ENCODE measurements at places on chromosomes 5 and 9.
A peak's percentile ranks its signal among the peaks of the same experiment; 100 is the strongest.

DNA sequence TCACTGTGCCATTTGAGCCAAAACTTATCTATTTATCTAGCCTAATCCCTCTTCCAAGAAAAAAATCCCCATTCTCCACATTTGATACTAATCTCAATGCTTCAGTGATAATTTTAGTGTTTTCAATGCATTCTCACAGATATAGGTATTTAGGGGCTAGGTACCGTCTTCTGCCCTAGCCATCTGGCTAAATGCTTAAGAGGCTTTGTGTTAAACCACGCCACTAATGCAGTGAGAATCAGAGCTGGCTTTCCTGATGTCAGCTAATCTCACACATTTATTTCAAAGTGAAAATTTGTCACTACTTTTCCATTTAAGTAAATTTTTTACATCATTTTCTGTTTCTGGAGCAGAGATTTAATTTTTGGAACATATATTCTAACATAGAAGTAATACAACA, 479.7 kb downstream of the MAN2A1 start:
- DNase-seq = no peak

GRCh38 chr5:1325191-1325741, 19.6 kb downstream of the CLPTM1L start:
- no peak for DNase-seq

DNA sequence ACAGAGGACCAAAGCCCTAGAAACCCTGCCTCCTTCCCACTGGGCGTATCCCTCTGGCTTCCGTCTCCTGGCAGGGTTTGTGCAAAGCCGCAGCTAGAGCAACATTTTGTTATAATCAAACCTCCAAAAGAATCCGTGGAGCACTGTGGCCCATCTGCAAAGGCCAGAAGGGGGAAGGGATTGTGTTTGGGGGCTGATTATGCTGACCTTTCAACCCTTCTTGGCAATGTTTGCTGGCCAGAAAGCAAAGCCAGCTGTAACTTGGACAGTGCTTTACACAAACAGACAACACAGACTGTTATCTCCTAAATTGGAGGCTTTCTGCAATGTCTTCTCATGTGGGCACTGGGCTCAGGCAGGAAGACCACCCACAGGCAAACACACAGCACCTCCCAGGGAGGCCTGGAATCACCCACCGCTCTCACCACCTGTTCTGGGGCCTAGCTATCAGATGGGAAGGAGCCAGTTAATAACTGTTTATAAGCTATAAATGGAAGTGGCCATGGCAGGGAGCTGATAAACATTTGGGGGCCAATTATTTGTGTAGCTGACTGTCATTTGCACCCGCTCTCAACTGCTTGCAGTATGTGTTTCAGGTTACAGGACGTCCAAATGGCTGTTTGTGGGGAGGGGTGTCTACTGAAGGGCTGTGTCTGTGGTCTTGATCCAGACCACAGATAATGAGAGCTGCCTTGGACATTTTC, 121.6 kb upstream of the ERCC6L2 start:
- DNase-seq = no peak

- DNase-seq = no peak
These were observed 76.8 kb downstream of the ZDHHC21 start for GRCh38 chr9:14616188-14616982.

- DNase-seq = no peak
These were observed 199.5 kb downstream of the ALDH1A1 start for GRCh38 chr9:72753266-72753893.

DNA sequence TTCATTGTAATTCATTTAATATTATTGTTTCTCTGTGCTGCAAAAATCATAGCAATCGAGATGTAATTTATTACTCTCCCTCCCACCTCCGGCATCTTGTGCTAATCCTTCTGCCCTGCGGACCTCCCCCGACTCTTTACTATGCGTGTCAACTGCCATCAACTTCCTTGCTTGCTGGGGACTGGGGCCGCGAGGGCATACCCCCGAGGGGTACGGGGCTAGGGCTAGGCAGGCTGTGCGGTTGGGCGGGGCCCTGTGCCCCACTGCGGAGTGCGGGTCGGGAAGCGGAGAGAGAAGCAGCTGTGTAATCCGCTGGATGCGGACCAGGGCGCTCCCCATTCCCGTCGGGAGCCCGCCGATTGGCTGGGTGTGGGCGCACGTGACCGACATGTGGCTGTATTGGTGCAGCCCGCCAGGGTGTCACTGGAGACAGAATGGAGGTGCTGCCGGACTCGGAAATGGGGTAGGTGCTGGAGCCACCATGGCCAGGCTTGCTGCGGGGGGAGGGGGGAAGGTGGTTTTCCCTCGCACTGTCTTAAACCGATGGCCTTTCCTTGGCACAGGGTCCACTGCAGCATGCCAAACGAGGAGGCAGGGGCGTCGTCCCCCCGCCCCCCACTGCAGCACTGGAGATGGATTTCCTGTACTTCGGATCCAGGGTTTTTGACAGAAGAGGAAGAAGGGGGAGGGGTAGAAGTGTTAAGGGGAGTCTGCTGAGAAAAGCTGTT, at the start of gene APC:
Gene APC (plus strand): TSS at position 423 of the 728 bp plus-strand sequence. CDS start 17,006 bp downstream, outside the sequence.
- peak; percentile 54 for DNase-seq

- DNase-seq = no peak
These were observed 66.4 kb downstream of the IL31RA start for GRCh38 chr5:55917402-55918086.

DNA sequence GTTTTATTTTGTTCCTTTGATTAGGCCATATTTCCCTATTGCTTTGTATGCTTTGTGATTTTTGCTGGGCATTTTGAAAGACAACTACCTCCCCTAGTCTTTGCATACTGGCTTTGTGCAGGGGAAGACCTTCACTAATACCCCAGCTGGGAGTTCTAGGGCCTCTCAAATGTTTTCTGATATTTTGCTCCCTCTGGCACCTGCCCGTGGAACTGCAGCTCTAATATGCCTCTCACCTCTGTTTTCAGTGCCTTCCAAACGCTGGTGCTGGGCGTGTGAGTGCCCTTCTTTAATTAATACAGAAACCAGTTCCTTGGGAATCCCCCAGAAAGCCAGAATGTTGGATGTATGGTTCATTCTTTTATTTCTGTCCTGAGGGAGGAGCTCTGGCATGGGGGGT, 204.5 kb downstream of the COMMD10 start:
- DNase-seq = no peak

DNA sequence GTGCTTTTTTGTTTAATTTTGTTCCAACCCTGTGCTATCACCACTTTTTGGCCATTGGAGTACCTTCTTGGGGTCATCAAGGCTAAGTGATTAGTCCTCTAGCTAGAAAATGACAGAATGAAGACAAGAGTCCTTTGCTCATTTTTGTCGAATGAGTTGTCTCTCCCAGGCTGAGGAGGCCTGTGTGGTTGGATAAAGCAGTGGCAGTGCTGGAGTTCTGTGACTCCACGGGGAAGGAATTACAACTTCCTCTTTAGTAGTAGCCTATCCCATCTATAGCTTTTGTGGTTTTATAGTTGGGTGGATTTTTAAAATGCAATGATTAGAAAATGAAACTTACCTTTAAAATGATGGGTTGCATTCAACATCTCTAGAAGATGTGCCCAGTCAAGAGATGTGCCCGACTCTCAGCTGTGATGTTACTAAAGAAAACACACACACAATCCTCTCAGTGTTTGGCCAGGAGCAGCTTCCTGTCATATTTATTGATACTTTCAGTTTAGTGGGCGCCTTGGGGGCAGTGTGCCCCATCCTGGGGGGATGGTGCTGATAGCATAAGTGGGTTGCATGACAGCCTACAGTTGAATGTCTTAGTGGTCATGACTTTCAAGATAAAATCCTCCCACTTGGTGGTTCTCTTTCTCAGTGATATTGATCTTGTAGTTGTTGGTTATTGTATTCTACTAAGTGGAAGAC, 11.9 kb downstream of the OTULINL start:
- DNase-seq = no peak

DNA sequence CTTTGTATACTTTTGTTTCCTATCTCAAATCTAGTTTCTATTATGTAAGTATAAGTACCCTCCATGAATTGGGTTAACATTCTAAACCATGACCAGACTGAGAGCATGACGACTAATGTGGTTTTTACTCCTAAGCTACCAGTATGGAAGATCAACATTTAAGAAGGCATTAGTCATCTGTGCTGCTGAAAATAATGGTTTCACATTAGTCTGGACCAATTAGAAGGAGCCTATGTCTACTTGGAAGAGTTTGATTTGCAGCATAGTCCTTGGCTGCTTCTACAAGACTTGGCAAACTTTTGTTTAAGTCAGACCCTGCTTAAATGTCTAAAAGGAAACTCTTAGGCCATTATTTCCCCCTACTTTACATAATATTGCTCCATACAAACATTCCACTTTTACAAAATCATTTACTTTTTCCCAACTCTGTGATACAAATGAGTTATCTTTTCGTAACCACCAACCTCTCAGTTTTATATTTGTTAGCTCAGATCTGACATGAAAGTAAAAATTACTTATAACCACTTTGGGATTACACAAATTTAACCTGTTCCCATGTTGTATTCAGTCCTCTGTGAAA, 186.7 kb downstream of the COMMD10 start:
- no peak for DNase-seq

- no peak for DNase-seq
These were observed 5.6 kb downstream of the SLC2A8 start for GRCh38 chr9:127402401-127403090.

- no peak for DNase-seq
These were observed 73.2 kb upstream of the PHYKPL start for GRCh38 chr5:178305801-178306200.

- no peak for DNase-seq
These were observed 18.8 kb upstream of the CER1 start for GRCh38 chr9:14741369-14741768.

DNA sequence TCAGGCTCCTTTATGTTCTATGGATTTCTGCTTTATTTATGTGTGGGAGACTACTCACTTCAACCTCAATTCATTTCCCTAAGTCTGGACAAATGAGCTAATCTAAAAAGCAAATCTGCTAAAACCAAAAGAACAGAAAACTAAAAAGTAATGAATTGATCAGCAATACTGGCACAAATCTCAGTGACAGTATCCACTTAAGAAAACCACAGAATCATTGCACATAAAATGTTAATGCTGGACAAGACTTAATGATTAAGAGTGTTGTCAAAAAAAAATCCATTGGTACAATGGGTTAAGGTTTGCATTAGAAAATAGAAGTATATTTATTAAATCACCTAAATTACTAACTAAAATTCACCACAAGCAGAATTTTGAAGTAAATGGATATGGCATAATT, 147.6 kb downstream of the EDIL3 start:
- no peak for DNase-seq

- DNase-seq = peak; percentile 83
These were observed 23.4 kb downstream of the SARDH start for GRCh38 chr9:133714606-133715294.

GRCh38 chr5:73654819-73655318, 28.9 kb downstream of the ARHGEF28 start:
- DNase-seq = no peak

DNA sequence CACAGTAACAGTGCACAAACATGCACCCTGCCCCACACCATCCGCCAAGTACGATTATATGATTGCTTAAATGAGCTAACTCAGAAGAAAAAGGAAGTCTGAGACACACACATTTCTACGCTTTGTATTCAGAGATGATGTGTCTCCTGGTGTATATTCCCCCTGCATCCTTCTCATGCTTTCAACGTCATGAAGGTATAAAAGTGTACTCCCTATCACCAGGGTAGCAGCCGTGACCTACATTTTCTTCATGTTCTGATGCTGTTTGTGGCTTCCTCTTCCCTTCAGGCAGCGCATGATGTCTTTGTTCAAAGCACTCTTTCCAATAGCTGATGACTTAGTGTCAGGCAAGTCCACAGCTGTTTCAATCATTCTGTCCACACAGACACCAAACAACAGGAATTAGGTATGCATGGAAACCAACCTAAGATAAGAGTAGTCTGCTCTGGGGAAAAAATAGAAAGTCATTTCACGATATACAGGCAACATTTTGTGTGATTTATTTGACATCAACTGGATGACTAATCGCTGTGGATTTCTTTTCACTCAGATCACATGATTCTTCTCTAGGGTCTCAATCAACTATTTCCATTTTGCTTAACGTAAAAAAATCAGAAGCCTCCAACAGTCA, 269.4 kb upstream of the PTGER4 start:
- no peak for DNase-seq

DNA sequence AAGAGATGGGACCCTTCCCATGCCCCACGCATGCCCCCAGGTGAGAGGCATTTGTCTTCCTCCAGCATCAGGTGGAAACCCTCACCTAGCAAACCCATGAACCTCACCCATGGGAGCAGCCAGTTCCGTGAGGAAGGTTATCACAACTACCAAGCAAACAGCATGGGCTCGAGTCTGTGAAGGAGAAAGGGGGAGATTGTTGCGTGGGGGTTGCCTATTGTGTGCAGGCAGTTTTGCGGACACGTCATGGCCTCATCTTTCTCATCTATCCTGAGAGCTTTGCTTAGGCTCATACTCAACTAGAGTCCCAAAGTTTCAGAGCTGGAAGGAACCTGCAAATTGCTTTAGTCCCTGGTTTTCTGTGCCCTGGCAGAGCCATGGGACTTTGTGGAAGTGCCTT, 73.6 kb upstream of the TGFBR1 start:
- DNase-seq = no peak

DNA sequence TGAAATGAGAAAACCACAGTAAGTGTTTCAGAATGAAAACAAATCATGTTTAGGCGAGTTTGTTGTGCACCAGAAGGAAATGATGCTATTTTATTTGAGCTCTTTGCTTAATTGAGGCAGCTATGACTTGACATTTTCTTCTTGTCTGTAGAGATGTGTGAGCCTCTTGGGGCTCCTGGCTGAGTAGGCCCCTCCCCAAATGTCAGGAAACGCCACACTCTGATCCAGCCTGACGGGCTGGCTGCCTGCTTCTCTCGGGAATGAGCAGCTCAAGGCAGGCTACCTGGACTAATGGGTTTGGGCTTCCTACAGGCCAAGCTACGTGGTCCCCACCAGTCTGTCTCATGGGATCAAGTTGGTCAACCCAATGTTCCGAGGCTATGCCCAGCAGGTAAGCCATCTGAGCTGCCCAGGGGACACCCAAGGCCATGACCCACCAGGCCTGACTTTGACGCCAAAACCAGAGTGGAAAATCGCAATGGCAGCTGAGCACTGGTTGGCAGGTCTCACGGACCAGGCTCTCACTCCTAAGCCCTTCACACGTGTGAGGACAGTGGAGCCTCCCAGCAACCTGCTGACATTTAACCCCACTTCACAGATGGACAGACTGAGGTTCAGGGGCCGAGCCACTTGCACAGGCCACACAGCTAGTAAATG, 29.9 kb downstream of the USP20 start:
- no peak for DNase-seq

- DNase-seq = no peak
These were observed 20.4 kb upstream of the CEP72 start for GRCh38 chr5:591746-592145.

Measured in brain pericyte (primary cell).